ENCODE measurements at places on chromosomes 1 and 21. TPM values are rescaled to one million over a fixed set of nuclear protein-coding genes. Genes with fewer than 3 reads are reported as not detected.

- no peak for DNase-seq
Observed at GRCh38 chr1:93076268-93076667, 2.8 kb upstream of the MTF2 start.

CPLANE2 gene
- 7.4 TPM for polyA plus RNA-seq

DNA sequence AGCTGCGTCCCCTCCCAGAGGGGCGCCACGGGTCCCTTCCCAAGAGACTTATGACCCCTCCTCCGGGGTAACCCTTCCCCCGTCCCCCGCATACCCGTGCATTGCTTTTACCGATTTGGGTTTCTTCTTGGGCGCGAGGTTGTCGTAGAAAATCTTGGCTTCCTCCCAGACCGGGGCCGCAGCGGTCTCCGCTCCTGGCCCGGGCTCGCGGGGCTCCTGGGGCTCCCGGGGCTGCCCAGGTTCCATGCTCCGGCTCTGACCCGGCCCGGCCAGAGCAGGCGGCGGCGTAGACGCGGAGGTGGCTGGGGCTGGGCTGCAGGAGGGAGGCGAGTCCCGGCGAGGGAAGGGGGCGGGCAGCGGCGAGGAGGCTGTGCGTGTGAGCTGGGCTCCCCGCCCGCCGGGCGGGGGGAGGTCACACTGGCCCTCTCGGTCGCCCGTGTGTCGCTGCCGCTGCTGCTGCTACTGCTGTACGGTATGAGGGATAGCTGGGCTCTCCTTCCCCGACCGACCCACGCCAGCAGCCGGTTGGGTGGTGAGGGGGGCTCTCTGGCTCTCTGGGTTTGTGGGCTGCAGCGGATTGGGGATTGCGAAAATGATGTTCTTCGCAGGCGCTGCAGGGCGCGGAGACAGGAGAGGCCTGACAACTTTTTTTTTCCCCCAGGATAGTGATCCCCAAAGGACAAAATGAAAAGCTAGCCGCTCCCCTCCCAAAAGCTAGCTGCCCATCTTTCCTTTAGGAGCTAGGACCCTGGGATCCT is at the start of gene NT5C1A:
NT5C1A (minus strand) TSS at position 315 of the 758 bp plus-strand sequence; CDS start at position 246, 69 bp downstream.
- peak; percentile 62 for DNase-seq

DNA sequence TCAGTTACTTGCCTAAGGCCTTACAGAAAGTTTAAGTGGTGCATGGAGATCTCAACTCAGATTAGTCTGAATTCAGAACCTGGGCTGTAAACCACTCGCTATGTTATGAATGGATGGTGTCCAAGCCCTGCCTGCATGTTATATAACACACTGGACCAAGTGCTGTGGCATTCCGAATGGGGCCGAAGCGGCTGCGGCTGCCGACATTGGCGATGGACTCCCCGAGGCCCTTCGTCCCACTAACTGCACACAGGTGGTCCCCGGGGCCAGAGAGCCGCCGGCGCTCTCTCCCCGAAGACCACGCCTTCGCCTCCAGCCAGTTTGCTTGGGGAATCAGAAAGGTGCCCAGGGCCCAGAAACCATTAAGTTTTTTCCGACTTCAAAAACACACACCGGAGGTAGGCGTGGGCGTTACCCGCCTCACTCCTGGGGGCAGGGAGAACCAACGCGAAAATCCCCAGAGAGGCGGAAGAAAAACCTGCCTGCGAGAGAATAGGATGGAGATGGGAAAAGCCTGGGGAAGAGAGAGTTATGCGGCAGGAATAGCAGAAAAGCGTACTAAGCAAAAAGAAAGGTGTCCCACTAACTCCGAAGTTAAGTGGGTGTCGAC is 579 bp upstream of the TENT5C start:
- no peak for DNase-seq

DNA sequence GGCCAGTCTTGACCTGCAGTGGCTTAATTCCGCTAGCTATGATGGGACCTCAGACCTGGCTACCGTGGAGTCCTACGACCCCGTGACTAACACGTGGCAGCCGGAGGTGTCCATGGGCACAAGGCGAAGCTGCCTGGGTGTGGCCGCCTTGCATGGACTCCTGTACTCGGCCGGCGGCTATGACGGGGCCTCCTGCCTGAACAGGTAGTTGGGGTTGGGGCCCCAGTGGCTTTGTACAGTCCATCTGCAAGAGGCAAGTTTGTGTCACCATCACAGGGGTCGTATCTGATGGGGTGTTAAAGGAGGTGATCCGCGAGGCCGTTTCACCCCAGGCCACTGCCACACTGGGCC is 2.9 kb downstream of the KLHL17 start:
- no peak for DNase-seq

- no peak for DNase-seq
Observed at GRCh38 chr21:22421416-22422180, 1423.4 kb downstream of the NCAM2 start.

NLRP3 gene
- 0.16 TPM for polyA plus RNA-seq

TRIM67 gene
- polyA plus RNA-seq = not detected

GRCh38 chr1:27296773-27297291 is 25.1 kb upstream of the TMEM222 start:
- peak; percentile 87 for DNase-seq

SYCP1 gene
- not detected for polyA plus RNA-seq

DNA sequence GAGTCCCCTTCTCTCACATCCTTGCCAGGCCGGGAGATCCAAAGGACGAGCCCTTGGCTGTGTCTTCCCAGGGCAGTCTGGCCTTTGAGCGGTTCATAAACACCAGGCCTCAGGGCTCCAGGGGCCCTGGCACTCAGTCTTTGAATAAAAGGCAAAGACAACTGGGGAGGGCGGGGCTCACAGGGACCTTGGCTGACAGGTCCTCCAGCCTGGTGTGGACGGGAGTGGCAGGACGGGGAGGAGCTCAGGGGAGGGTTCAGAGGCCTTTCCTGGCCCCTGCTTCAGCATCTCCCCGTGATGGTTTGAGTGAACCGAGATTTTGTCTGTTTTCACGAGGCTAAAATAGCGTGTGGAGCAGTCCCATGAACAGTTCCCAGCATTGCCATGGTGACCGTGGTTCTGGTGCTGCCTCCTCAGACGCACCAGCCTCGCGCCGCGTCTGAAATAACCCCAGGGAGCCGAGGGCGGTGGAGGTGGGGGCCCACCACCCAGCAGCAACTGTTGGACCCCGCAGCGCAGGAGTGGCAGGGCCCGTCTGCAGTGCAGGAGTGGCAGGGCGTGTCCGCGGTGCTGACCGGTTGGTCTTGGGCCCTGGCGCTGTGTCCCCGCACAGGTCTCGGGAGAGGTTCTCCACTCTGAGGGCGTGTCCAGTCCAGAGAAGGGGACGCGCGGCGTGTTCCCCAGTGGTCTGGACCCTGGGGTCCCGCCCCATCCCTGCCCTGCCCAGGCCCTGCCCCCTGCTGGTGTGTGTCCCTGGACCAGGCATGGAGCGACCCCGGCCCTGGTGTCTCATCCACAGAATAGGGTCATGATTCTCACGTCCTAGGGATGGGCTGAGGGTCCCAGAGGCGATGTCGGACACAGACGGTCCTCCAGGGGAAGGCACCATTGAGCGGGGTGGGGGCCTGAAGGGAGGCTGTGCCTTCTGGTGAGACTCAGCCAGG is 7.1 kb upstream of the PRKCZ start:
- no peak for DNase-seq

XCL1 gene
- polyA plus RNA-seq = not detected

DNA sequence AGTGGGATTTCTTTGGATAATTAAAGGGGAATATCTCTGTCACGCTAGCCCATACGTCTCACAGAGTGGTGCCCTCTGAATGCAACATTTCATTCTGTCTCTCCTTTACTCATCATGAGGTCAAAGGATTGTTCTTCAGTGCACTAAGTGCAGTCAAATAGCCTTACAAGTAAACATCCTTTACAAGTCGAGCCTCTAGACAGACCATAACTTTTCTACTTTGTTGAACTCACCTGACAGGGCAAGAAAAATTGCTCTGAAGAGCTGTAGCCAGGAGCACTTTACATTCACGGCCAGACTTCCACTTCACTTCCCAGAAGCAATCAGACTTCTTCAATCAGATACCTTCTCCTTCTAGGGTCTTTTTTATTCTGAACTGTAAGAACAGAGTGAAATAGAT is 768.0 kb upstream of the TMPRSS15 start:
- DNase-seq = no peak

- DNase-seq = no peak
Observed at GRCh38 chr1:17023102-17023501, 11.4 kb upstream of the ATP13A2 start.

DNA sequence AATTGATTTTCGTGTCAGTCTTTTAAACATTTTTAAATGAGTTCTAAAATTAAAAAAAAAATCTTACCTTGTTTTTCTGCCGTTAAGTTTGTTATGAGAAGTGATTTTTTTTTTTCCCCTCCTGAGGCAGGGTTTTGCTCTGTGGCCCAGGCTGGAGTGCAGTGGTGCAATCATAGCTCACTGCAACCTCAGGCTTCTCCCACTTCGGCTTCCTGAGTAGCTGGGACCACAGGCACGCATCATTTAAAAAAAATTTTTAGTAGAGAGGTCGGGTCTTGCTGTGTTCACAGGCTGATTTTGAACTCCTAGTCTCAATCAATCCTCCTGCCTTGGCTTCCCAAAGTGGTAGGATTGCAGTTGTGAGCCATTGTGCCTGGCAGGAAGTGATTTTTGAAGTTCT is 41.1 kb downstream of the MTR start:
- no peak for DNase-seq

ITLN2 gene
- not detected for polyA plus RNA-seq

- DNase-seq = no peak
Observed at GRCh38 chr1:248782416-248783141, 27.0 kb upstream of the LYPD8 start.

DNA sequence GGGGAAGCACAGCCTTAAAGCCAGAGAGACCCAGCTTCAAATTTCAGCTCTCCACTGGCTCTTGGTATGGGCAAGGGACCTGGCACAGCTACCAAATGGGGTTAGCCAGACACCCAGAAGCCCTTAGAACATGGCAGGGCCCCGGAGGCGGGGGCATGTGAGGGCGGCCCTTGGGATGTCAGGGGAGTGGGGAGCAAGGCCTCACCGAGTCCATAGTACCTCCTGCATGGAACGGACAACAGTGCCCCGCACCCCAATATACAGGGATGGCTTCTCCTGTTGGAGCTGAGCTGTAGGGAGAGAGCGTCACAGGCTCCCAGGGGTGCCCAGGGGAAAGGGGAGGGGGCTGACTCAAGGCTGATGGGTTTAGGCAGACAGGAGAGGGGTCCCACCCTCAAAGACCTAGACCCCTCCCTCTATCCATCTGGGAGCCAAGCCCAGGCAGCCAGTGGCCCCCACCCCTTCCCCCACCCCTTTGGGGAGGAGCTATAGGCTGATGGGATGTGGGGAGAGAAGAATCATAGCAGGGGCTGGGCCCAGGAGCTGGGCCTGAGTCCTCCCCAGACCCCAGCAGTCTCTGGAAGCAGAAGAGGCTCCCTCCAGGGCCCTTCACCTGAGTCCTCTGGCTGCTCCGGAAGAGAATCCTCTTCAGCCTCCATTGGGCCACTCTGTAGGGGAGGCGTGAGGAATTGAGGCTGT is 16.5 kb downstream of the SPOCD1 start:
- DNase-seq = no peak

- DNase-seq = no peak
Observed at GRCh38 chr1:201487742-201488141, 18.8 kb upstream of the PHLDA3 start.

DNA sequence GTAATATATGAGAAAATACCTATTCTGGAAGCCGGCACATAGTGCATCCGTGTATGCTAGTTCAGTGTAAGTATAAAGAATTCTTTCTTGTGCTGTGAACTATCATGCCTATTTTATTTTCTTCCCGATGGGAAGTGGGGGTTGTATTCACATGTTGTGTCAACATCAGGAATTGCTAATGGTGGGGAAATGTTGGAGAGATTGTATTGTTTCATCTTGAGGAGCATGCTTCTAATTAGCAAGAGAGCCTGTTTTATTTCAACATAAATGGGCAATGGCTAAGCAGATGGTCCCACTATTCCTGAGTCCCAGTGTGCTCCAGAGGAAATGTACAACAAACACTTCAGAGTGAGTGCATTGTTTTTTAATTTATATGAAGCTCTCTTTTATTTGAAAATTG is 485.2 kb downstream of the PLPP3 start:
- no peak for DNase-seq

- no peak for DNase-seq
Observed at GRCh38 chr1:11355559-11356475, 82.8 kb downstream of the UBIAD1 start.

Data from psoas muscle (tissue), 8 donors.